Stimulated activated CD8-positive, alpha-beta memory T cell treated with anti-CD3 and anti-CD28 coated beads, Interleukin-7, amount 100 ng/mL, for 4 hours (primary cell): ENCODE measurements at places on chromosomes 6 and 20.

DNA sequence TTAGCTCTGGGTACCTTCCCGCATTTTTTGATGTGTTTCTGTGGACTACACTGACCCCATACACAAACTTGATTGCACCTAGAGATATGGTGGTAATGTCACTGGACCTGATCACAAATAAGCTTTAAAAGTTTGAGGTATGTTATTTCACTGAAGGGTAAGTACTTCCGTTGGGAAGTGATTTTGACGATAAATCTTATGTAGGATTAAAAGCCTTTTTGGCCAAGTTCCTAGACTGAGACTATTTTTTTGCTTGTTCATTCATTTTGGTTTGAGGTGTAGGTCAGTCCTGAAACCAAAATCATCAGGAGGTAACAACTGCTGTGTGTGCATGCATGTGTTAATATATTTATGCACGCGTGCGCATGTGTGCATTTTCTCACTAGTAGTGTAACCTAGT, 336.3 kb downstream of the TFAP2A start:
- no peak for DNase-seq

- no peak for DNase-seq
Observed at GRCh38 chr6:35300848-35301247, 3.2 kb downstream of the DEF6 start.

GRCh38 chr6:47034926-47035325, 7.2 kb downstream of the ADGRF1 start:
- DNase-seq = no peak

DNA sequence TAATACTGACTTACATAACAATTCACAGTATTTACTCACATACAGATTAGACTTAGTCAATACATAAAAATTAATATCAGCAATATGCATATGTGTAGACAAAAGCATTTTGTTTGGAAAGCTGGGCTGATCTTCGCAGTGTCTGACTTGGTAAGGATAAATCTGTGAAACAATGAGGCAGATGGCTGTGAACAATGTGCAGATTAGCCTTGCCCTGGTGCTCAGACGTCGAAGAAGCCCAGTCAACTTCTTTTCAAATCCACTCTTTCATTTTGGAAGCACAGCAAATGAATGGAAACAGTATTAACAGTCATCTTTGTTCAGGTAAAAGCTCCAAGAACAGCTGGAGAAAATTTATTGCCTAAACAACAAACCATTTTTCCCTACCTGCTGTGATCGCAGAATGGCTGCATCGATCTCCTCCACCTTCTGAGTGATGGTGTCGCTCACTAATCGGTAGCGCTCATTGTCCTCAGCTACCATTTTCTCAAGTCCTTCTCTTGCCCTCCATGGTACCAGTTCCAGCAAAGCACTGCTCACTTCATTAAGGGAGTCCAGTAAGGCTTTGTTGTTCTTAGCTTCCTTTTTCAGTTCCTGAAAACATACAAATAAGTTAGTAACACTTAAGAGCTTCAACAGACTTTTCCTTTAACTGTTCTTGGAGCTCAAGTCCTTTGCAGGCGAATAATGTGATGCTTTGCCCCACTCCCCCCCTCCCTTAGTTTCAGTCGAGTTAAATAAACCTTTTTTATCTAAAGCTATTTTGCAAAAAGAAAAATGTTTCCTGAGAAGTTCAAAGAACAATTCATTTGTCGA, 116.5 kb downstream of the DST start:
- DNase-seq = no peak

- no peak for DNase-seq
Observed at GRCh38 chr20:37288091-37288490, 1.4 kb upstream of the MANBAL start.

- DNase-seq = no peak
Observed at GRCh38 chr6:23174781-23175361, 605.5 kb downstream of the HDGFL1 start.

- no peak for DNase-seq
Observed at GRCh38 chr6:17871189-17871519, 116.3 kb downstream of the KIF13A start.

- DNase-seq = no peak
Observed at GRCh38 chr6:169986171-169986847, 234.9 kb downstream of the ERMARD start.

DNA sequence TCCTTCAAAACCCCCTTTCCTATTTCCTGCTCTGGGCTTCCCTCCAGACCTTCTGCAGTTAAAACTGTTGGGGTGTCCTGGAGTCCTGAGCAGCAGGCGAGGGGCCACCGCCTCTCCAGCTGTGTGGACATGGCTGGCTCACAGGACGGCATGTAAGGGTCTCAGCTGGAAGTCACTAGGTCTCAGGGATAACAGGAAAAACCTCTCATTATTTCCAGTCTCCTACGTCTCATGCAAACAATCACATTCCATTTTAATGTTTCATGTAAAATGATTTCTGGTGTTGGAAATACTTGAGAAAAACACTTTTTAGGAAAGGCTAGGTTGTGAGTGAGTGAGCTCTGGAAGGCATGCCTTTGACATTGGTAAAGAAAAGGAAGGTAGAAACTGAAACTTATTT, 158.7 kb downstream of the SCML4 start:
- DNase-seq = no peak

DNA sequence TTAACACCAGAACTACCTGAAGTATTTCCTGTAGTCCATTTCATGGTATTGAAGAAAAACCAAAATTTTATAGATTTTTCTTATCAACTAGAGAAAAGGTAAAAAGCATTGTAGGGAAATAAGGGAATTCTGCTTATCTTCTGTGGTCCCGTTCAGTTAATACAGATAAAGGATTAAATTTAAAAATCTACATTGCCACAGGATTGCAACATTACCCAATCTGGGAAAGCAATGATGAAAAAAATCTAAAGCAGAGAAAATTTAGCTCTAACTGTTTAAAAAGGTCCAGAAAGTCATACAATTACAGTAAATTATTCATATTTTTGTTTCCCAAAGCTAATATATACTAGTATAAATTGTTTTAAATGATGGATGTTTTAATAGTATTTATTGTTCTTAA, 18.0 kb downstream of the POLH start:
- no peak for DNase-seq

DNA sequence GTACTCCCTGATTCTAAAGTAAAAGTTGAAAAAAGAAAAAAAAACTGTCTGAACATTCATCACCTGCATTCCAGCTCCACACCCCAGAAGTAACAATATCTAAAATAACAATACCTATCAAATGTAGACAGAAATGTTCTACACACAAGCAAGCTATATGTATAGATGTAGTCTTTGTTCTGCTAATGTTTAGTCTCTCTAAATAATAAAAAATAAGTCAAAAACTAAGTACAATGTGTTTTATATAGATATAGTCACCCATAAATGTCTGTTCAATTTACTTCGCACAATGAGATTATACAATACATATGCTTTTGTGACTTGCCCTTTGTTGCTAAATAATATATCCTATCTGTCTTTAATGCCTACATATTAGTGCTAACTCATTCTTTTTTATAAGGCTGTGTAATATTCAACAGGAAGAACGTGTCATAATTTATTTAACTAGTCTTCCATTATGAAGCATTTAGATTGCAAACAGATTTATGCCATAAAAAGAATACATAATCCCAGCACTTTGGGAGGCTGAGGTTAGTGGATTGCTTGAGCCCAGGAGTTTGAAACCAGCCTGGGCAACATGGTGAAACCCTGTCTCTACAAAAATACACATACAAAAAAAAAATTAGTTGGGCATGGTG, 216.2 kb upstream of the ZNF217 start:
- no peak for DNase-seq

DNA sequence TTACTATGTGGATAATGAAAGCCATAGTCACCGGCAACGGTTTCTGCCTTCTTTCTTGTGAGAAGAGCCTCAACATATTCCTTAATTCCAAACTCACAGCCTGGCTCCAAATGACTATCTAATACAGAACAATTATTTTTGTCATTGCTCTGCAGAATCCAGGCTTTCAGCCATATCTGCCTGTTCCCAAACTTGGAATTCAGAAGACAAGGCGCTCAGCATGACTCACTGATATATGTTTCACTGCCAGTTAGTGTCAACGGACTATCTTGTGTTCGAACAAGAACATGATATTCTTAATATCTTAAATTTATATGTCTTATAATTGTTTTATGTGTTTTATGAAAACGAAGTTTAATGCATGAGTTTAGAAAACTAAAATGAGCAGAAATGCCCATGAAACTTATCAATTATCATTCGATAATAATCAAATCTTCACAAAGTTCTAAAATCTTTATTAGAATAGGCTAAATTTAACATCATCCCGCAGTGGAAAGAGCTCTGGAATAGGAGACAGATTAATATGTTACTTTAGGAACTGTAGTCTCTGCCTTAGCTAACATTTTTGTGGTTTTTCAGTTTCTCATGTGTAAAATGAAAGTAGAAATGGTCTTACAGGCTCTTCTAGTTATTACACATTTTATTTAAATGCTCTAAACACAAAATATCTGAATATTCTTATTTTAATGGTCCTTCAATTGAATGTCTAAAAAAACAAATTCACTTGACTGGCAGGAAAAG, 669.3 kb upstream of the GJE1 start:
- no peak for DNase-seq

GRCh38 chr20:63345328-63346100, 15.6 kb downstream of the CHRNA4 start:
- DNase-seq = no peak

DNA sequence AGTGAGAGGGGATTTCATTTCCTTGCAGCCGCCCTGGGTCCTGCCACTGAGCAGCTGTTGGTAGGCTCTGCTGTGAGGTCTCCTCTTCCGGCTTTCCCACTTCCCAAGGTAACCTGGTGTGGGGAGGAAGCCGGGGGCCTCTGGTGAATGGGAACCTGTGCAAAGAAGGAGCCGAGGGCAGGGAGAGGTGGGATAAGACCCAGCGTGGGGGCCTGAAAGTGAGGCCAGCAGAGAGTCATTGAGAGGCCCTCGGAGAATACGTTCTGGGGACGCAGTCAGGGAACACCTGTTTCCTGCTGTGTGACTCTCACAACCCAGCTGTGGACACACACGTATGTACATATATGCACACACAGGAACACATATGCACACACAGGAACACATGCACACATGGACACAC, 100.7 kb downstream of the CDH26 start:
- DNase-seq = no peak

- no peak for DNase-seq
Observed at GRCh38 chr6:108576709-108577108, 16.0 kb downstream of the FOXO3 start.

- DNase-seq = no peak
Observed at GRCh38 chr20:56974499-56975250, 291.8 kb downstream of the BMP7 start.

DNA sequence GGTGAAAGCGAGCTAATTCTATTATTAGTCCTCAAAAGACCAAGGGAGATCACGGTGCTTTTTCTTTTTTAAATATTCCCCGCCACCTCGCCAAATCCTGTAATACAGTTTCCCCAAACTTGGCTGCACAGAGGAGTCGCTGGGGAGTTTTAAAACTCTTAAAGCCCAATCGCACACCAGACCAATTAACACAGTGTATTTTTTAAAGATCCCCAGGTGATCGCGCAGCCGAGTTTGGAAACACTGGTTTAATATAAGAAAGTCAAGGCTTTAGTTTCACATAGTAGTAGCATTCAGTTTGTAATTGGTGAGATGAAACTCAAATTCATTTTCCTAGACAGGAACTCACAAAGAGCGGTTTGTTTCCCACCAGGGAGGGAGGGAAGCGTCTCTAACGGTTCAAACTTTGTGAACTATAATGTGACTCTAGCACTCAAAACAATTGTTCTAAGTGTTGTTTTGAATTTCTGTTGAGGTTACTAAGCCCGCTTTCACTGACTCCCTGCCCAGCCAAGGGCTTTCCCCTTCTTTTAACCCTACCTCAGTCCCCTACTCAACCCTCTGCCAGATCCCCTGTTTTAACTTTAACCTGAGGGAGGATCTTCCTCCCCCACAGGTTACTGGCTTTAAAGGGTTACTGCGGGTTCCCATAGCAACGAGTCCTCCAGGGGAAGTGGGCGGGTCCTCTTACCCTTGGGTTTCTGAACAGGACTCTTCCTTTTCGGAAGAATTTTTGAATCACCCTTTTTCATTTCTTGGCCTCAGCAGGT, 25.7 kb upstream of the BTBD3 start:
- peak; percentile 9 for DNase-seq

GRCh38 chr20:15374682-15375081, 1037.3 kb upstream of the FLRT3 start:
- no peak for DNase-seq

DNA sequence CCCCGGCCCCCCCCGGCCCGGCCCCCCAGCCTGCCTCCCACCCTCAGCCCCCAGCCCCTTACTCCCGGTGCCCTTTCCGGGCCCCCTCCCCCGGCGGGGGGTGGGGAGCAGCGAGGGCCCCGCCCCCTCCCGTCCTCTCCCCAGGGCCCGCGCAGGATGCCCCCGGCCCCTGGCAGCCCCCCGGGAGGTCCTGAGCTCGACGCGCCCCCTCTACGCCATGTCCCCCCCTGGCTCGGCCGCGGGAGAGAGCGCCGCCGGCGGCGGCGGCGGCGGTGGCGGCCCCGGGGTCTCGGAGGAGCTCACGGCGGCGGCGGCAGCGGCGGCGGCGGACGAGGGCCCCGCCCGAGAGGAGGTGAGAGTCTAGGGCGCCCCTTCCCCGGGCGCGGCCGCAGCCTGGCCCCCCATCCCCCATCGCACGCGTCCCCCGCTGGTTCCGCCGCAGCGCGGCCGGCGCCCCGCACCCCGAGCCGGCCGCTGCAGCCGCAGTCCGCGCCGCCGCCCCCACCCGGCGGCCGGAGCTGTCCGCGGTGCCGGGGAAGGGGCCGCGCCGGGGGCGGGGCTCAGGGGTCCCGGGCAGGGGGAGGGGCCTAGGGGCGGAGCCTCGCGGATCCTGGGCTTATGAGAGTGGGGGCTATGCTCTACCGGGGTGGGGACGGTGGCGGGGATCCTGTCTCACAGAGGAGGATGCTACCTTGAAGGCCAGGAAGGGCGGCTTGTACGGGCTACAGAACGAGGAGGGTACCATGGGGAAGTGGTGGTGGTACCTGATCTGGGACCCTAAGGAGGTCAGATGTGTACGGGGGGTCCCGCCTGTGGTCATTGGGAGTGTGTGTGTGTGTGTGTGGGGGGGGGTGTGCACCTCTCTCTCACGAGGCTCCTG, 516 bp downstream of the TMEM151B start:
- no peak for DNase-seq

DNA sequence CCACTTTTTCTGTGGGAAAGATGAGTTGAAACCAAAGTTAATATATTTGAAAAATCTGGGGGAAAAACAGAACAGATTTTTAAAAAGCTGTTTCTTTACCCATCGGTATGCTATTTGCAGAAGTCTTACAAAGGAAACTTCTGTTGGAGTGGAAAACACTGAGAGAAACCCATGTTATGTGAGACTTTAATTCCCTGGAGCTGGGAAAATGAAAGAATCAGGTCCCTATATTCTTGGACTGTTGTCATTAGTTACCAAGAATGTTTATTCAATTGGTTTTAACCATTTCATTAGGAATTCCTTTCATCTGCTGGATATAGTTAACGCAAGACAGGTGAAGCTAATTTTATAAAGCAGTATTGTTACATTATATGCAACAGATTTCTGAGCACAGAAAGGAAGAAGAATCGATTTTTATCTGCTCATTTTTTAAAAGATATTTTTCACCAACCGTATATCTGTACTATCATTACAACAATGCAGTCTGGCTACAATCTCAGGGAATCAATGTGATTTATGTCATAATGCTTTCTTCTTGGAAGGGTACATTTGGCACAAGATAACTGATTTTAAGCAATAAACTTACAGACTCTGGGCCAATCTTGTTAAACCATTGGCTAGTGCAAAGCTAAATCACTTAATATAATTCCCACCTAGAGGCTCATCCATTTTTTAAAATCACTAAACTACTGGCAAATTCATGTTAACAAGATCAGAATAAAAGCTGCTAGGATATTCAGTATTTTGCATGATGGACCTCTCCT, 170.0 kb downstream of the MOXD1 start:
- no peak for DNase-seq
